ENCODE measurements at places on chromosomes 3 and 15. TPM values are rescaled to one million over a fixed set of nuclear protein-coding genes. Genes with fewer than 3 reads are reported as not detected.

DNA sequence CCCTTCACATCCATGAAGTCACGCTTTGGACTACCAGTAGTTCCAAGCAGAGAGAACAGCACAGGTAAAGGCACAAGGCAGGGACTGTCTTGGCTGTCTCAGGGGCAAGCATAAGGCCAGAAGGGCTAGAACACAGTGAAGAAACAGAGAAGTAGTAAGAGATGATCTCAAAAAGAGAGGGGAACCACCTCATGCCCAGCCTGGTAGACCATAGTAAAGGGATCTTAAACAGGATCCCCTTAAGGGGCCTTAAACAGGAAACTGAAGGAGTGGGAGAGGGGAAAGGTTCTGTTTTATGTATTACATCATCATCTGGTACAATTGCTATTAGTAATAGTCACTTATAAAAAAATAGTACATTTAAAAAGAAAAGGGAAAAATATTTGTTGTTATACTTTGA, 25.8 kb downstream of the P2RY1 start:
- H3K27me3 ChIP-seq = no peaks in the 10 kb centered on the region
- no peaks in the 10 kb centered on the region for H3K36me3 ChIP-seq
- no peak overlapping the region for H3K4me3 ChIP-seq
- no peak for DNase-seq
- H3K4me1 ChIP-seq = no peaks in the 10 kb centered on the region

- no peaks in the 10 kb centered on the region for H3K4me1 ChIP-seq
- H3K36me3 ChIP-seq = no peaks in the 10 kb centered on the region
- DNase-seq = no peak
- no peaks in the 10 kb centered on the region for H3K27me3 ChIP-seq
These were observed 238.8 kb upstream of the WNT5A start for GRCh38 chr3:55725681-55726500.

The CD200 gene
- total RNA-seq = 12.1 TPM

GRCh38 chr3:20916951-20917606, 731.1 kb upstream of the SGO1 start:
- H3K4me1 ChIP-seq = no peaks in the 10 kb centered on the region
- DNase-seq = no peak
- H3K4me3 ChIP-seq = no peak overlapping the region
- H3K36me3 ChIP-seq = no peaks in the 10 kb centered on the region

The ZNF80 gene
- total RNA-seq = not detected

GRCh38 chr3:133986311-133986710, 43.4 kb downstream of the SLCO2A1 start:
- DNase-seq = no peak
- peaks cover 8% of the 10 kb centered on the region for H3K4me1 ChIP-seq
- no peak overlapping the region for H3K27ac ChIP-seq

DNA sequence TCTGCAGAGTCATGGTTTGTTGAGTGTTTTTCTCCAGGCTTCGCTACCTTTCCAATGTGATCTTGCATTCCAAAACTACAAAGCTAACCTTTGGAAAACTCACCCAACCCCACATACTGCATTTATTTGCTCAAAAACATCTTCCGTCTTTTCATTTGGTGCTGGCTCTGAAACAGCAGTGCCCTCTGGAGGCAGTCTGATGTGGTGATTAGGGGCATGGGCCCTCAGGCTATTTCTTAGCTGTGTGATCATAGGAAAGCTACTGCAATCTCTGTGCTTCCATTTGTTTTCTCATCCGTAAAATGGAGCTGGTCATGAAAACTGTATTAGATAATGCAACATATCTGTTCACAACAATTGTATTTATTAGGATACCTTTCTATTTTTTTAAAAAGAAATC, 47.0 kb downstream of the MTHFS start:
- DNase-seq = no peak
- no peak overlapping the region for H3K4me3 ChIP-seq
- no peaks in the 10 kb centered on the region for H3K36me3 ChIP-seq

DNA sequence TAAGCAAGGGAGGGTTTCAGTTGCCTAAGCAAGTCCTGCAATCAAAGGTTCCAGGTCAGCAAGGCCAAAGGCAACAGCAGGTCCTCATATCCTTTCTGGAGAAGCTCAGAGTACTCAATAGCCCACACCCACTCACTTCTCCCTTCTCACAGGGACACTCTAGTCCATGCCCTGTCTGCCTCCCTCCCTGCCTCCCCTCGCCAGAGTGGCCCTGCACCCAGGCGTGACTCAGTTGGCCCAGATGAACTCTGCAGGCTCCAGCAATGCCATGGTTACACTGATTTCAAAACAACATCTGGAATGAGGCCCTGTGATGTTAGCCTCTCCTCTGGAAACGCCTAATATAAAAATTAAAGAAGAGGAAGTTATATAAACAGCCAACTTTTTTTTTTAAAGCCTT, 32.9 kb downstream of the IL16 start:
- no peaks in the 10 kb centered on the region for H3K27me3 ChIP-seq
- no peak overlapping the region for H3K4me3 ChIP-seq
- H3K4me1 ChIP-seq = no peaks in the 10 kb centered on the region
- no peaks in the 10 kb centered on the region for H3K36me3 ChIP-seq
- peak; percentile 84 for DNase-seq

DNA sequence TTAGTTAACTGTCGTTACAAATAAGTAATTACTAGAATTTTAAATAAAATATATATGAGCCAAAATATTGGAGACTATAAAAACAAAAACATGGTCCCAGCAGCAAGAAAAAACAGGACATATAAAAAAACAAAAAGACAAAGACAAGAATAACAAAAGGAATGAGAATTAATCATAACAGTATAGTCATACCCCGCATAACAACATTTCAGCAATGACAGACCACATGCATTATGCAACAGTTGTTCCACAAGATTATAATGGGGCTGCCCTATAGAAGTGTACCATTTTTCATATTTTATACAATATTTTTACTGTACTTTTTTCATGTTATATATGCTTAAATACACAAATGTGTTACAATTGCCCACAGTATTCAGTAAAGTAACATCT, 5.6 kb downstream of the HLTF start:
- H3K27ac ChIP-seq = no peak overlapping the region
- no peaks in the 10 kb centered on the region for H3K4me1 ChIP-seq
- H3K36me3 ChIP-seq = no peaks in the 10 kb centered on the region
- H3K4me3 ChIP-seq = no peak overlapping the region
- H3K27me3 ChIP-seq = no peaks in the 10 kb centered on the region
- no peak for DNase-seq

GRCh38 chr3:177683586-177683985, 486.3 kb upstream of the TBL1XR1 start:
- no peaks in the 10 kb centered on the region for H3K36me3 ChIP-seq
- peaks cover 15% of the 10 kb centered on the region for H3K4me1 ChIP-seq
- H3K4me3 ChIP-seq = no peak overlapping the region
- H3K27me3 ChIP-seq = no peaks in the 10 kb centered on the region

The GOLGA8G gene
- not detected for total RNA-seq

GRCh38 chr15:60835974-60836373, 357.0 kb upstream of the ICE2 start:
- no peaks in the 10 kb centered on the region for H3K36me3 ChIP-seq
- H3K4me3 ChIP-seq = no peak overlapping the region
- peaks cover under 1% of the 10 kb centered on the region for H3K4me1 ChIP-seq
- DNase-seq = no peak
- no peaks in the 10 kb centered on the region for H3K27me3 ChIP-seq

DNA sequence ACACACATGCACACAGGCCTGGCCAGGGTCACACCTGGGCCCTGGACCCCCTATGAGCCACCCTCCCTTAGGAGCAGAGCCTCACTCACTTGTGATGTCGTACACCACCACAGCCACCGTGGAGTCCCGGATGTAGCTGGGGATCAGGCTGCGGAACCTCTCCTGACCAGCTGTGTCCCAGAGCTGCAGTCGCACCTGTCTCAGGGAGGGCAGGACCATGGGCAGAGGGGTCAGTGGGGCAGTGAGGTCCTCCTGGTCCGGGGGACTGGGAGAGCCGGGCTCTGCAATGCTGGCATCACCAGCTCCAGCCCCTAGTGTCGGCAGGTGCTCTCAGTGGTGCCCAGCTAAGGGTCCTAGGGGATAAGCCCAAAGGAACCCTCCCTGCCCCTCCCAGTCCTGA, 35.6 kb downstream of the SRPRB start:
- H3K27me3 ChIP-seq = no peaks in the 10 kb centered on the region
- no peak for DNase-seq
- H3K4me1 ChIP-seq = peaks cover 8% of the 10 kb centered on the region
- H3K27ac ChIP-seq = no peak overlapping the region

DNA sequence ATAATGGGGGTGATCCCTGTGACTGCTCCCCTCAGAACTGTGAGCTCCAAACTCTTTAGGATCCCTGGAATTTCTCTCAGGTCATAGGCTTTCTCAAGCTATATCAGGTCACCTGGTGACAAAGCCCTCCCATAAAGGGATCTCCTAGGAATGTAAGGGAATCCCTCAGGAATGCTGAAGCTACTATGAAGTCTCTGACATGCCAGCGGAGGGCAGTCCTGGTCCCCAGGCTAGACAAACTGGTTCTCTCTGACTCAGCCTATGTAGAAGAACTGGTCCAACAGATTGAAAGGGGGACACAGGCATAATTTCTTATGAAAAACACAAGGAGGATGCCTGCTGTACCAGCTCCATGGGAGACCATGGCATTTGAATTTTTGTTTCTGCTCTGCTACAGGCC, 6.7 kb downstream of the LPCAT4 start:
- H3K4me3 ChIP-seq = no peak overlapping the region
- peaks cover 25% of the 10 kb centered on the region for H3K36me3 ChIP-seq
- no peak for DNase-seq
- H3K27ac ChIP-seq = no peak overlapping the region
- no peaks in the 10 kb centered on the region for H3K27me3 ChIP-seq

The PCYT1A gene
- total RNA-seq = 135 TPM

DNA sequence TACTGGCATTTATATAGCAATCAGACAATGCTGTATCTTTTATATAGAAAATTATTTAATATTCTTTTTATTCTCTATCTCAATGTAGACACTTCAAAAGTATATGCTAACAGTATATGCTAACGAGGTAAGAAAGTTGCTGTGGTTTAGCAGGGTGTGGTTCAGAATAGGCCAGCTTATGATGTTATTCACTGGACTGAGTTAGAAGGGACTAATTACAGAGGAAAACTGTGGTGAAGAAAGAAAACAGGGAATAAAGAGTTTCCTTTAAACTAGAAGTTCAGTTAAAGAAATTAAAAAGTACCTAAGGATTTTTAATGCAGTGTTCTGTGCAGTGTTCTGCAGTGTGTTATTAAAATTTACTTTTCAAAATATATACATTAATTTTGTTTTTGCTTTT, 59.4 kb downstream of the MYO9A start:
- H3K4me3 ChIP-seq = no peak overlapping the region
- no peaks in the 10 kb centered on the region for H3K27me3 ChIP-seq
- H3K4me1 ChIP-seq = no peaks in the 10 kb centered on the region
- no peaks in the 10 kb centered on the region for H3K36me3 ChIP-seq
- no peak for DNase-seq

Measured in right atrium auricular region (tissue), 2 donors.